Activated CD8-positive, alpha-beta T cell treated with anti-CD3 and anti-CD28 coated beads for 36 hours (primary cell): ENCODE measurements at places on chromosomes 11 and 22. TPM values are rescaled to one million over a fixed set of nuclear protein-coding genes. Genes with fewer than 3 reads are reported as not detected.

DNA sequence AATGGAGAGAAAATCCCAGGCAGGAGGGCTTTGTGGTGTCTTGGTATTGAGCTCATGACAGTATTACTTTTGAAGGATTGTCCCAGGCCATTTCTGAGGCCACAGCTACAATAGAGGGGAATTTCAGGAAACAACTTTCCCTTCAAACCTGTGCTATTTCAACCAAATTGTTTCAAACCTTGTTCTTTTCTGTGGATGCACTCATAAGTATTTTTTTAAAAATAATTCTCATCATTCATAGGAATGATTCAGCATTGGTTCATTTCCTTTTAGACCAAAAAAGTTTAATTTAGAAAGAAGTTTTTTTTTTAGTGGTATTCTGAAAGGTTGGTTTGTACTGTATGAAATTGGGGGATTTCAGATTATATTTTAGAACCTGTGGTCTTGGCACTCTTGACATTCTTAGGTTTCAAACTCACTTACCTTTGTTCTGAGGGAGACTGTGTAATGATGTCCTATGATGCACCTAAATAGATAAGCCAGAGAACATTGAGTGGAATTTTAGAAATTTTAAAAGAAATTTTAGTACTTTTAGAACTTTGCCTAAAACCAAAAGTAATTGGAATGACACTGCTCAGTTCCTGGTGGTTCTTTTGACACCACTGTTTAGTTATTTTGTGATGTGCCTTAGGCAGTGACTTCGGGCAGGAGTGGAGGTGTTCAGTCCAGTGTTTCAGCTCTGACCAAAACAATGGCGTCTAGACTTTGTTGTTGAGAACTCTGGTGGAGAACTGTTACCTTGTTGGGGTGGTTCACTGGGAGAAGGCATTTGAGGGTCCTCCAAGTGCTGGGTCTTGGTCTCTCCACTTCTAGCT is 12.2 kb downstream of the TEAD1 start:
- peaks cover 51% of the 10 kb centered on the region for H3K27me3 ChIP-seq
- no peak for DNase-seq
- no peak overlapping the region for H3K4me3 ChIP-seq
- H3K36me3 ChIP-seq: no peaks in the 10 kb centered on the region

DNA sequence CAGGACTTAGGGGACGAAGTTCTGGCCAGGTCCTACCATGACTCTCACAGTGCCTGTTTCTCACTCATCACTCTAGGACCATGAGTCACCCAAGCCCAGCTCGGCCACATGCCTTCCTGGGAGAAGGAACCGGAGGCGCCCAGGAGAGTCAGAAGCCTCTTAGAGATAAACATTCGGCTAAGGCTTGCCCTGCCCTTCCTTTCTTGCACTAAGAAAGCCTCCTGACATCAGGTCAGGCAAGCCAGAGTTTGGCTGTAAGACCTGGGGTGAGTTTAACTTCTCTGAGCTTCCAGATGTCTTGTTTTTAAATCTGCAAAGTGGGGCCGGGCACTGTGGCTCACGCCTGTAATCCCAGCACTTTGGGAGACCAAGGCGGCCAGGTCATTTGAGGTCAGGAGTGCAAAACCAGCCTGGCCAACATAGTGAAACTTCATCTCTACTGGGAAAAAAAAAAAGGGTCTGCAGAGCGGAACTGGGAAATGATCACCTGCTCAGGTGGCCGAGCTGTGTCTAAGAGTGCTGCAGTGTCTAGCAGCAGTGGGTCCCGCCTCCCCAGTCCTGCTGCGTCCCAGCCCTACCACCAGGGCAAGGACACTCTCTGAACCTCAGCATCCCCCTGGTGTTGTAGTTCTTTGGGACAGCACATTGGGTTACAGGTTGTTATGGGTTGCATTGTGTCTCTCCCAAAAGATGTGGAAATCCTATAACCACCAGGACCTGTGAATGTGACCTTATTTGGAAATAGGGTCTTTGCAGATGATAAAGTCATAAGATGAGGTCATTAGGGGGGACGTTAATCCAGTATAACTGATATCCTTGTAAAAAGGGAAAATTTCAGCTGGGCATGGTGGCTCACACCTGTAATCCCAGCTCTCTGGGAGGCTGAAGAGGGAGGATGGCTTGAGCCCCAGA is 1.8 kb upstream of the CARS1 start:
- H3K4me3 ChIP-seq: peak overlapping the region; percentile 40
- H3K36me3 ChIP-seq: peaks cover 12% of the 10 kb centered on the region
- peaks cover 4% of the 10 kb centered on the region for H3K27me3 ChIP-seq
- no peak overlapping the region for H3K27ac ChIP-seq
- no peak for DNase-seq

HOATZ gene
- total RNA-seq: not detected

MUC2 gene
- not detected for total RNA-seq
